ELR (cell line): ENCODE measurements at places on chromosomes 1 and 21.

GRCh38 chr21:33355996-33356395, 31.2 kb downstream of the IFNAR1 start:
- no peak for DNase-seq

- DNase-seq, result no peak
Measured at GRCh38 chr1:54884135-54884586, 2.8 kb downstream of the DHCR24 start.

DNA sequence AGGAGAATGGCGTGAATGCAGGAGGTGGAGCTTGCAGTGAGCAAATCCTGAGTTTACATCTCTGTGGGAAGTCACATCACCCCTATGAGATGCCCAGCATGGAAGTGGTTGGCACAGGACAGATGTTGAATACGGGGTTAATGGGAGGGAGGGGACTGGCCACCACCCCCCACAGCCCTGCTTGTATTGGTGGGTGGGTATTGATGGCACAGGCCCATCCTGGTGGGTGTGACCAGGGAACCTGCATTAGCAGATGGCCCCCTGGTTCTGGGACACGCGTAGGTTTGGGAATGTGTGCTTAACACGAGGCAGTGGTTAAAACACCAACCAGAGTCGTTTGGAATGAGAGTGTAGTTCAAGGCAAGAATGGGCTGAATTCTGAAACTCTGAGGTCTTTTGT, 117.9 kb downstream of the PRDM2 start:
- no peak for DNase-seq

- DNase-seq, result peak; percentile 37
Measured at GRCh38 chr1:64906447-64906846, 59.9 kb downstream of the JAK1 start.
